Stimulated activated CD4-positive, alpha-beta T cell treated with anti-CD3 and anti-CD28 coated beads, Interleukin-15, amount 100 ng/mL, for 1 hour (primary cell): ENCODE measurements at places on chromosomes 6 and 20.

DNA sequence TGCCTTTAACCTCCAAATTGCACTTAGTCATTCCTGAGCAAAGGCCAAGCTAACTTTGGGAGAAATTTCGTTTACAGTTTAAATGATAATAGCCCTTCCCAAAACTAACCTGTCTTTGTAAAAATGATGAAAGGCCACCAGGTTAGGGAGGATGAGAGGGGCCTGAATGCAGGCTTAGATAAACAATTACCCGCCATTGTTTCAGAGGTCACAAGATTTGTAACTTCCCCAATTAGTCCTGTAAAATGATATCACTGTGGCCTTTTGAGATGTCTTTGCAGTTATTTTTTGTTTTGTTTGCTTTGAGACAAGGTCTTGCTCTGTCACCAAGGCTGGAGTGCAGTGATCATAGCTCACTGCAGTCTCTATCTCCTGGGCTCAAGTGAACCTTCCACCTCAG is 26.3 kb downstream of the GNL1 start:
- DNase-seq: no peak

DNA sequence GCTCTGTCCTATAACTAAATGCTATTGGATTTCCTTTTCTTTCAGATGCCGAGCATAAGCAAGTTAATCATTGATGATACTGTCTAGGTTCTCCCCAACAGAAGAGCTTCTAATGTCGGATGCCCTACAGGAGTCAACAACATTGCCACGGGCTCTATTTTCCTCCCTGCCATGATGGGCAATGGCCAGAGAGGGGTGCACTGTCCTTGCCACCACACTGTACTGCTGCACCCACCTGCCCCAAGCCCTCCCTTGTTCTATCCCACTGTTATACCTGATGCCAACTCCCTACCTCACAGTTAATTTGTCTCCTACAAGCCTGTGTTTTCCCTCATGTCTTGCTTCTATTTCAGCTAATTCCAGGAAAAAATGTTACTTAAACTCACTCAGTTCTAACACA is 773.6 kb upstream of the CHD6 start:
- DNase-seq: no peak

GRCh38 chr20:60628749-60629148 is 623.3 kb upstream of the CDH4 start:
- no peak for DNase-seq

- DNase-seq: no peak
Observed at GRCh38 chr6:45365036-45365435, 12.7 kb downstream of the SUPT3H start.

GRCh38 chr6:90790058-90790457 is 203.2 kb upstream of the MAP3K7 start:
- no peak for DNase-seq

- DNase-seq: no peak
Observed at GRCh38 chr6:56148488-56149186, 98.7 kb downstream of the COL21A1 start.

GRCh38 chr20:48818481-48818987 is 9.3 kb downstream of the PREX1 start:
- DNase-seq: no peak

DNA sequence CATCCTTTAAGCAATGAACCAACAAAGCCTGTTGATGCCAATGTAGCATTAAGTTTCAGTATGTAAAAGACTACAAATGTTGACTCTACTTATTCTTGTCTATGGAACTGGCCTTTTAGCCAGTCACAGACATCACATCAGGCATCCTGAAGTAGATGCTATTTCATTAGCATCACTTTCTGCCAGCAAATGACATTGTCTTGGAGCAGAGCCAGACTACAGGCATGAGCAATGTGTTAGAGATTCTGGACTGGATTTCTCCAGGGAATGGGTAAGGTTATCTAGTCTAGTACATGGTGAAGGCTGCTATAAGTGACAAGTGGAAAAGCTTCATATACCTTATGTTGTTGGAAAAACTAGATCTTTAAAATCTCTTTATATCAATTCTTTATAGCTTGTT is 142.9 kb downstream of the ADGRB3 start:
- DNase-seq: no peak

- no peak for DNase-seq
Observed at GRCh38 chr6:894274-894673, 201.3 kb upstream of the EXOC2 start.

- no peak for DNase-seq
Observed at GRCh38 chr6:107763946-107764345, 60.2 kb downstream of the SCML4 start.

DNA sequence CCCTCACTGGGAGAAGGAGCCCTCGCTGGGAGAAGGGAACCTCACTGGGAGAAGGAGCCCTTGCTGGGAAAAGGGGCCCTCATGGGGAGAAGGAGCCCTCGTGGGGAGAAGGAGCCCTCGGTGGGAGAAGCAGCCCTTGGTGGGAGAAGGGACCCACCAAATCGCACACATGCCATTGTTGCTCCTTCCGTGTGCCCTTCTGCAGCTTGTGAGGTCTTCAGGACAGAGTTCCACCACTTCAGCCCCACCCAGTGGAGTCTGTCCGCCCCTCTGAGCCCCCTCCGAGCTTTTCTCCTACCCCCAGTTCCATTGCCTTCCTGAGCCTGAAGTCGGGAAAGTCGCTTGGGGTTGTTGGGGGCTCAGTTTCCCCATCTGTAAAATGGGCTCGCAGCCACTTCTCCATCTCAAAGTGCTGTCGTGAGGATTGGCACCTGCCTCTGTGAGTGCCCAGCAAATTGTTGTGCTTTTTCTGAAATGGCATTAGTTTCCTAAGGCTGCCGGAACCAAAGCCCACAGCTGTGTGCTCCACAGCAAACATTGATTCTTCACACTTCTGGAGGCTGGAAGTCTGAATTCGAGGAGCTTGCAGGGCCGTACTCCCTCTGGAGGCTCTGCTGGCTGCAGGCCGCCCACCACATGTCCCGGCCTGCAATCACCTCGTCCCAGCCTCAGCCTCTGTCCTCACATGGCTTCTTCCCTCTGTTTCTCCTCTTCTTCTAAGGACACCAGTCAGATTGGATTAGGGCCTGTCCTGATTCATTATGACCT is 124.7 kb upstream of the PMEPA1 start:
- DNase-seq: no peak

DNA sequence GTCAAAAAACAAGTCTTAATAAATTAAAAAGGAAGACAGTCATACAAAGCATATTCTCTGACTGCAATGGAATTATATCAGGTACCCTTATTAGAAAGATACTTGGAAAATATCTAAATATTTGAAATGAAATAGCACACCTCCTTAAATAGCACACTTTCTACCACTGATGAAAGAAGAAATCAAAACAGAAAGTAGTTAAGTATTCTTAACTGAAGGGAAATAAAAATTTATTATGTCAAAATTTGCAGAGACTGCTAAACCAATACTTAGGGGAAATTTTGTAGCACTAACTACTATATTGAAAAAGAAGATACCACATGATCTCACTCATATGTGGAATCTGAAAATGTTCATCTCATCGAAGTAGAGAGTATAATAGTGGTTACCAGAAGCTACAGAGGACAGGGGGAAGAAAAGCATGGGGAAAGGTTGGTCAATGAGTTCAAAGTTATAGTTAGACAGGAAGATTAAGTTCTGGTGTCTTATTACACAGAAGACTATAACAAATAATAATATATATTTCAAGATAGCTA is 112.2 kb downstream of the ASCC3 start:
- DNase-seq: no peak

- DNase-seq: no peak
Observed at GRCh38 chr6:124901084-124901483, 61.2 kb upstream of the RNF217 start.

GRCh38 chr6:111711476-111711875 is 105.8 kb upstream of the TRAF3IP2 start:
- DNase-seq: no peak
